ENCODE measurements at places on chromosomes 13 and 19.

DNA sequence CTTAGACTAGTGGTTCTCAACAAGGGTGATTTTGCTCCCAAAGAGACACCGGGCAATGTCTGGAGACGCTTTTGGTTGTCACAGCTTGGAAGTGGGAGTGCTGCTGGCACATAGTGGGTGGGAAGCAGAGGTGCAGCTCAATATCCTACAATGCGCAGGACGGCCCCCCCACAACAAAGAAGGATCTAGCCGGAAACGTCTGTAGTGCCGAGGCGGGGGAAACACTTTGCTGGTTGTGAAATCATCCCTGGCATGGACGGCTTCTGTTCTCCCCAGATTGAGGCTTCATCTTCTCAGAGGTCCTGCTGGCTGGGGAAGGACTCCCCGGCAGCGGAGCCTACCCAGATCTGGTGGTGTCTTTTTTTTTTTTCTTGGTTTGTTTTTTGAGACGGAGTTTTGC is 13.4 kb upstream of the SYT5 start:
- no peak for DNase-seq

DNA sequence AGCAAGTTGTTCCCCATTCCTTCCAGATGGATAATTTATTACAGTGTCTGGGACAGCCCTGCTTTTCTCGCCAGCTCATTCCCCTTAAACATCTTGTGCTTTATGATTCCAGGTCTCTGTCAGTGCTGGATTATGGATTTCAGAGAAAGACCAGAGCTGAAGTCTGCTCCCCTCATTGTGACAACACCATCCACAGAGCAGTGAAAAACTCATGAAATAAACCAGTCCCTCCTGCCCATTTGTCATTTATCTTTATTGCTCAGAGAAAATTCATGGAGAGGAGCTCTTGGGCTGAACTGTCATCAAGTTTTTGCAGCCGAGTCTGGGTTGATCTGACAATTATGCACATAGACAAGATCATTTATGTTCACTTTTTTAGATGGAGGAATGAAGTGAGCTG is 92.7 kb upstream of the GPR12 start:
- DNase-seq, result no peak

- no peak for DNase-seq
Observed at GRCh38 chr19:49938662-49939061, 9.4 kb upstream of the NUP62 start.

DNA sequence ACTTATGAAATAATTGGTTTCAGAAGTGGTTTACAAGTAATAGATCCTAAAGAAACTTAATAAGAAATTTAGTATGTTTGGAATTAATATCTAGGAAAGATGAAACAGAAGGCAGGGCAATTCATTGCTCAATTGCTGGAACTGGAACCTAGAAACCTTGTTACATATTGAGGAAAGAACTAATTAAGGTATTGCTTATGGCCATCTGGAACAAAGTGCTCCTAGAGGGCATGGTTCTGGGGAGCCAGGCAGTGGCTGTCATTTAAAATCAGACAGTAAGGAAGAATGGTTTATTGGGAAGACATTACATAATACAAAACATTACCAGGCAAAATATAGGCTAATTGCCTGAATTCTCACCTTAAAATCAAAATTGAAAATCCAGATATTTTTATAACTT is 224.1 kb downstream of the SLITRK6 start:
- no peak for DNase-seq

GRCh38 chr13:34751492-34751891 is 190.6 kb upstream of the NBEA start:
- DNase-seq, result no peak

DNA sequence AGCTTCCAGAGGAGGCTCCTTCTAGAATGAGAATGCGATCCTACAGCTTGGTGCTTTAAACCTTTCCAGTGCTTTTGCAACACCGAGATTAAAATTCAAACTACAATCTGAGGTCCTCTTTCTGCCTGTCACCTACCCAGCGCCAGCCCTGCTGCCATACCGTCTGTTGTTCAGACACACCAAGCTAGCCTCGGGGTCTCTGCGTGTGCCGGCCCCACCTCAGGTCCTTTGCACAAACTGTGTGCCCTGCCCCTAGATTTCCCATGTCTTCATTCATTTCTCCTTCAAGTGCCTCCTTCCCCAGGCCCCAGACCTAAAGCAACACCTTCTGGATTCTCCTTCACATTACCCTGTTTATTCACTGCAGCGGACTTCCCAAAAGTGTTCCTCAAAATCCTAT is 11.1 kb downstream of the HSH2D start:
- DNase-seq, result no peak

DNA sequence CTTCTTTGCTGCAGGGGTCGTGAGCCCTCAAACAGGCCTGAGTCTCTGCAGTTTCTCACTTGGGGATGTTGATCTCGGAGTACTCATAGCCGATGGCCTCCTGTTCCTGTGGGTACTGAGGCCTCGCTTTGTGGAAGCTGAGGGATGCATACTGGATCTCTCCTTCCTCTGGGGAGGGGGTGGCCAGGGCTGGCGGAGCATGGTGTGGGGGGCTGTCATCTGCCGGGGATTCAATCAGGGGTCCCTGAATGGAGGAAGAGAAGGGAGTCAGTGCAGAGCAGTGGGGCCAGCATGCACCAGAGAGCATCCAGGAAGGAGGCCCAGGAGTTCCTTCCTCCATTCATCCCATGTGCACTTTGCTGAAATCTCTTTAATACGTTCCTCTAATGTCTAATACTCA is 10.0 kb downstream of the SIGLEC12 start:
- DNase-seq, result no peak

Measured in NCI-H510A (cell line).